ENCODE measurements at places on chromosomes 12 and 14. TPM values are rescaled to one million over a fixed set of nuclear protein-coding genes. Genes with fewer than 3 reads are reported as not detected.

The NPFF gene
- total RNA-seq: not detected

GRCh38 chr14:77640756-77641533 is 24.5 kb upstream of the SPTLC2 start:
- peak; percentile 45 for DNase-seq

DNA sequence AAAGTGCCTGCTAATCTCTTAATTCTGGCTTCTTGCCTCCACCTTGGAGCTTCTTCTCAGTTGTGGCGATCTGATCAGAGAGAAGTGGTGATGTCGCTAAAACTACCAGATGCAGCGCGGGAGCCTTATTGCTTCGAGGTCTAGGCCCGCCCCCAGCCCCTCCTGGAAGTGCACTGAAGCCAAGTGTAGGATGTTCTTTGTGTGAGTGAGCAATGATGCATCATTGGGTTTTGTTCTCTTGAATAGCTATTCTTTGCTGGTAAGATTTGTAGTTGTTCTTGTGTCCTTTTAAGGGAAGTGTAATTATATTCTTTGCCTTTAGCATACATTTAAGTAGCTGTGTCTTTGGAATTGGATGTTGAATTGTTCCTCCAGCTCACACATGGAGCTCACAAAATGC is 35.8 kb downstream of the MTHFD1 start:
- no peak for DNase-seq

DNA sequence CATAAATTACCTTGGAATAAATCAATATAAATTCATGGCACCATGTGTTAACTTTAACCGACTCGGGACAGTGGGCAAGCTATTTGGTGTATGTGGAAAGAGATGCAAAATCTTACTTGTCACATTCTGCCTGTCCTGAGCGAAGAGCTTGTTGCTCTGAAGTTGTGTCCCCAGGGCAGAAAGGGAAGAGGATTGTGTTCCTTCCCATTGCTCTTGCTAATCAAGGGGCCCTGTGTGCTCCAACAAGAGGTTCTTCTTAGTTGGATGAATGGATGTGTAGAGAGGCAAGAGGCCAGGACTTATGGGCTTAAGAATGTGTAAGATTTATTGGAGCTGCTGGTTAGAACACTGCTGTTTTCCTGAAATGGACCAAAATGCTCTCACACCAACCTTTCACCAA is 36.5 kb upstream of the FRS2 start:
- DNase-seq: no peak

DNA sequence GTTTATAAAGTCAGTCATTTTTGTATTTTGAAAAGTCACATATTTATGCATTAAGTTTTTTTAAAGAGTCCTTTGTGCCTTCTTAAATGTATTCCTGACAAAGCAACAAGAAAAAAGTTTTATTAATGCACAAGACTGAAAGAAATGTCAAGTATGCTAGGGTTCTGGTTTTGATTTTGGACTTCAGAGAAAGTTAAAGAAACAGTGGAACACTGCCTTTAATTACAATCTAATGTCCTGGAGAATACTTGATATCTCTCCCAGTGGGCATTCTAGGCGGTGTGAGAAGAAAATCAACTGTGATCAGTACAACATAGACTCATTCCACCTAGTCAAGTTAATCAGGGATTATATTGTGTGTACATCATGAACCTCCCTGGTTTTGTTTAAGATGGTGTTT is 49.9 kb downstream of the PRICKLE1 start:
- no peak for DNase-seq

- DNase-seq: no peak
Measured at GRCh38 chr12:43336962-43337555, 214.9 kb downstream of the ADAMTS20 start.

- DNase-seq: no peak
Measured at GRCh38 chr14:95503365-95504134, 12.9 kb downstream of the SYNE3 start.

DNA sequence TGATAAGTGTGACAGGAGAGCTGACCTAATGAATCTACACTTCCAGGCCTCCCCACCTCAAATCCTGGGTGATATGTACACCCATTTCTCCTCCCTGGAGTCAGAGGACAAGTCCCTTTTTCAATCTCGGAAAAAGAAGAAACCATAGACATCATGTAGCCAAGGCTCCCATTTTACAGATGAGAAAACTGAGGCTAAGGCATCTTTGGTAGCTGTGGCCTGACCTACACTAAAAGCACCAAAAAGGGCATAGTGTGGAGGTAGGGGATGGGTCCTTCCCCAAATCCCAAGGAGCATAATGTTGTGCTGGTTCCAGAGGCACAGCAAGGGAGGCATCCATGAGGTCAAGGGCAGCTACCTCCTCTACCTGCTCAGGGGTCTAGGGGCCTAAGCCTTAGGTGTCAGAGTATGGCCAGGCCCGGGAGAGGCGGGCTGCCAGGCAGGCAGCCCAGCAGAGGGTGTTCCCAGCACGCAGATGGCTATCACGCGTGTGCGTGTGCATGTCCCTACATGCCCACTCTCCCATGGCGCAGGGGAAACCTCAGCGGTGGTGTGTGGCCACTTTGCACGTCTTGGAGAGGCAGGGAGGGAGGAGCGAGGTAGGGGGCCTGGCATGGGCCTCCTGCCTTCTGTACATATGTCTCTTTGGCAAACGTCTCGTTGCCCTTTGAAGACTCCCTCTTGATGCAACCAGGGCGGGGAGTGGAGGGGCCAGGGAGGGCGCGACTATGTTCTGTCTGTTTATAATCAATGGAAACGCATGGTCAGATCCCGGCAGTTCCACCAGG is 2.5 kb downstream of the PGF start:
- DNase-seq: no peak

DNA sequence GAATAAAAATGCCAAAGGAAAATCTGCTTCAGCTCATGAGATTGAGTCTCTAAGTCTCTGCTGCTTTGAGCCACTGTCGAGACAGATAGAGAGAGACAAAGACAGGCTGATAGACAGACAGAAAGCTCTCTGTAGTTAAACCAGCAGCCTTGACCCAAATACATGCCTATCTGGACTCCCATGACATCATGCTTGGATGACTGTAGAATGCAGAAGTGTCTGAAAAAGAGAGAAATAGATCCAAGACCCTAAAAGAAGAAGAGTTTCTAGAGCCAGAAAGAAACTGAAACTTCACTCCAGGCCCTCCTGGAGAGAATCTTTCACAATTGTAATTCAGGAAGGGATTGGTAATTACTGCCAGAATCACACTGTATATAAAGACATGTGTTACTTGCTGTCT is 122.6 kb upstream of the PLXNC1 start:
- DNase-seq: no peak

DNA sequence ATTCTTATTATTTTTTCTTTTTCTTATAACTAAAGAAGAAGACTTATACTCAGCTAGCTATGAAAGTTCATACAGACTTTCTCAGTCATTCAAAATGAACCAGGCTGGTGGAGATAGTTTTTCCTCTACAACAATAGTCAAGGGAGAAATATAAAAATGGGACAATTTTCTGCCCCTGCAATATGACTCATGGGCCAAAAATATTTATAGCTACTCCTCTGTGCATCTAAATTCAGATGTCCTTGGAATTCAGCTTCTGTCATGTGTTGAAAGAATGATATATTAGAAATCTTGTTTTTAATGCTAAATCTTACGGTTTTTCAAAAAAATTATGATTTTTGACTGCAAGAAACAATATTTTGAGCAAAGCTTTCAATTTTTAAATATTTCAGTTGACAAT is 237.2 kb upstream of the SYT10 start:
- no peak for DNase-seq
